ENCODE measurements at places on chromosomes 7 and 10. TPM values are rescaled to one million over a fixed set of nuclear protein-coding genes. Genes with fewer than 3 reads are reported as not detected.

CFTR gene
- 0.06 TPM for total RNA-seq

CPA5 gene
- total RNA-seq = not detected

THNSL1 gene
- total RNA-seq = 2.3 TPM

CAV2 gene
- total RNA-seq = 191 TPM

OR2A7 gene
- 0.11 TPM for total RNA-seq

MEOX2 gene
- not detected for total RNA-seq

SORBS1 gene
- 4.9 TPM for total RNA-seq

FZD1 gene
- total RNA-seq = 4.7 TPM

CNPY1 gene
- total RNA-seq = 1.7 TPM

FEZF1 gene
- total RNA-seq = 0.69 TPM

Measured in Daoy (cell line).